ENCODE measurements at places on chromosomes 3 and 15.

- no peak for DNase-seq
Measured at GRCh38 chr15:84863565-84864443, 20.7 kb upstream of the SLC28A1 start.

DNA sequence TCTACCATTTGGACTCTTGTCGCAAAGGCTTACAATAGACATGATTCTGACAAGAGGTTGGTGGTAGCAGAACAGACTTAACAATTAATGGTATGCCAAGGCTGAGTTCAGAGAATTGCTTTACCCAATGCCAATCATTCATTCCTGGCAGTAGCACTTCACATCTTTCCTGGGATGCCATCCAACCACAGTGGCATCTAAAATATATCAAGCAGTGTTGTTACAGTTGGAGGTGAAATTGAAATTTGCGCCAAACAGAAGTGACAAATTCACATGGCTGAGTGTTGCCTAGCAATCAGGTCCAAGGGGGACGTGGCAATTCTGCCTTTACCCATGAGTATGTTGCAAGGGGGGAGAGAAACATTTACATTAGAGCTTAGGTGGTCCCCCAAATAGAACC is 21.0 kb upstream of the DPH6 start:
- DNase-seq, result no peak

DNA sequence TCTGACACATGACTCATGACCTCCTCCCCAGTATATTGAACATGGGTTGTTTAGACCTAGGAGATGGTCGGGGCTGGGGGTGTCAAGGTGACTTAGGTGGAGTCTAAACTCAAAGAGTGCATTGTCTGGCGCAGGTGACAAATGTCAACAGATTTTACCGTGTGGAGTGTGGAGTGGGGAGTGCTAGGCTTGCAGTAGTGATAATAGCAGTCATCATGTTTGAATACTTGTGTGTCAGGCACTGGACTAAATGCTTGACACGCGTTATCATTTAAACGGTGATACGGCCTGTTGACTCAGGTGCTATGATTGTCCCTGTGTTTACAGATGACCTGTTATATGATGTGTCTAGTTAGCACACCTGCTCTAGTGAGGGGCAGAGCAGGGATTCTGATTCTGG is 30.8 kb downstream of the MUC20 start:
- DNase-seq, result no peak

- DNase-seq, result no peak
Measured at GRCh38 chr15:56786966-56787365, 53.7 kb upstream of the ZNF280D start.

- no peak for DNase-seq
Measured at GRCh38 chr3:46926871-46927717, 49.5 kb downstream of the CCDC12 start.

DNA sequence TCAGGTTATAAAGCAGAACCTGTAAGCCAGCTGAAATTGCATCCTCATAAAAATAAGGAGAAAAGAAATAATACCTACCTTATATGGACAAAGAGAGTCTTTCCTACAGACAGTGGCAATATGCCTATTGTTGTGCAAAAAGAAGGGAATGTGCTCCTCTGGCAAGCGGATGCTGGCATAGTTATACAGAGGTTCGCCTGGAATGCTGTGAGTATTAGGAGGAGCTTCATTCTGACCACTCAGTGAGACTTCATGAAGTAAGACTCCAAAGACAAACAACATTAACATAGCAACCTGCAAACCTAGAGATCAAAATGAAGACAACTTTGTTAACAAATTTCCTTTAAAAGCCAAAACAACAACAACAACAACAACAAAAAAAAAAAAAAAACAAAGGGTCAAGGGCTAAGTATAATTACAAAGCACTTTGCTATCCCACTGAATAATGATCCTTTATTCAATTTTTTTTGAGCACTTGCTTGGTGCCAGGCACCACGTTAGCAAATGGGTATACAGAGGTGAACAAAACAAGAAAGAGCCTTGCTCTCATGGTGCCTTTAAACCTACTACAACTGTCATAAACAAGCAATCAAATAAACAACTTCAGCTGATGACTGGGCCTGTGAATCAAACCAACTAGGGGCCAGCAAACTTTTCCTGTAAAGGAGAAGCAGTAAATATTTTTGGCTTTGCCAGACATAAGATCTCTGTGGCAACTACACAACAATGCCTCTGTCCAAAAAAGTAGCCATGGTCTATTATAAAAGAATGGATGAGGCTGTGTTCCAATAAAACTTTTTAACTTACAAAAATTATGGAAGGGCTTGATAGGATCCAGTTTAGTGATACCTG is 3.7 kb downstream of the EOGT start:
- no peak for DNase-seq

DNA sequence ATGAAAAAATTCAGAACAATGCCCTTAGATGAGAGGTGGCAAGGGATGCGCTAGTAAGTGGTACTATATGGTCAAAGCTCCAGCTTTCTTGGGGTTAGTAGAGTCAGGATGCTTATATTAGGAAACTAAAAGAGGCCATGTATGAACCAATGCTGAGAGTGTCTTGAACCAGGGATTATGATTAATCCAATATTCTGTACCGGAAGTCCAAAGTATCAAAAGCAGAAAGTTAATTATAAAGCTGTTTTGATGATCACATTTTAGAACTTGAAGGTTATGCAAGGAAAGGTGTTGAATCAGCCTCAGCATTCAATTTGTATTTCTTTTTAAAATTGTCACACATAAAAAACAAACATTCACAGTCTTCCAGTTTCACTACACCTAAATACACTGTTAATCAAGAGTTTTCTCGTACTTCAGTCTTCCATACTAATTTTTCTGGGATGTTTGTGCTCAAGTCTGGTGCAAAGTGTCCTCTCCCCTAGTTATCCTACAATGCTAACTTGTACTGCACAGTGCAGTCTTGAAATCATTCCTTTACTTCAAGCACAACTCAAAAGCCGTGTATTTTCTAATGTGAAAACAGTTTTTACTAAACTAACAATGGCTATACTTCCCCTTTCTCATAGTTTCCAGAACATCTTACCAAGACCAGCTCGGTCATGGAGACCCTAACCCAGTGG is 10.7 kb upstream of the FAH start:
- no peak for DNase-seq
